ENCODE measurements at places on chromosomes 2 and 18.
A peak's percentile ranks its signal among the peaks of the same experiment; 100 is the strongest.

DNA sequence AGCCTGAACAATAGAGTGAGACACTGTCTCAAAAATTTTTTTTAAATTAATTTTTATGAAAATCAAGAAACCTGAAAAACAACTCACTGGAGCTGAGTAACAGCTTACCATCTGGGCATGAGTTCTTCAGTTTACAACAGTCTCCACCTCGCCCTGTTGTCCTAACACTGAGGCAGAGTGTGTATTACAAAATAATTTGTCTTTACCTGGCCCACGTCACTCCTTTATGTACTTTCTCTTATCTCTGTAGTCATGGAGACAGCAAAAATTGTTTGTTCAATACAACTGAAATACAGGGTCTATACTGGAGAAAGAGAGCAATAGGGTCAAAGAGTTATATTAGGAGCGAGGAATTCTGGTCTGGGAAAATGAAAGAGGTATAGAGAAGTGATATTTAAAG lies 48.1 kb downstream of the CYTIP start:
- no peak for DNase-seq

DNA sequence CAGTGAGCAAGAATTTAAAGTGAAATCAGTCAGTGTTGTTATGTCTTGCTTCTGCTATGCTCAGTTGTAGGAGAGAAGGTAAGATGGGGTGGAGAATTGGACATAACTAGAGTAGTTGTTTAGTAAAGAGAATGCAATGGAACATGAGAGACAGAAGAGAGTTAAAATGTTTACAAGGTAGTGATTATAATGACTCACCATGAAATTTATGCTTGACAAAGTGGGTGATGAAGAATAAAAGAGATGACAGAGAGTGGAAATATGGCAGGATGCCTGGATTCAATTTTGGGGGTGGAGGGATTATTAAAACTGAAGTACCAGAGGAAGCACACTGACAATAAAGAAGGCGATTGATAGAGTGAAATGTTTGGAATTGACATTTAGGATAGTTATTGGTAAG lies 10.6 kb downstream of the SCG2 start:
- no peak for DNase-seq

GRCh38 chr2:30266051-30266621 lies 34.8 kb downstream of the LBH start:
- DNase-seq, result peak; percentile 52

DNA sequence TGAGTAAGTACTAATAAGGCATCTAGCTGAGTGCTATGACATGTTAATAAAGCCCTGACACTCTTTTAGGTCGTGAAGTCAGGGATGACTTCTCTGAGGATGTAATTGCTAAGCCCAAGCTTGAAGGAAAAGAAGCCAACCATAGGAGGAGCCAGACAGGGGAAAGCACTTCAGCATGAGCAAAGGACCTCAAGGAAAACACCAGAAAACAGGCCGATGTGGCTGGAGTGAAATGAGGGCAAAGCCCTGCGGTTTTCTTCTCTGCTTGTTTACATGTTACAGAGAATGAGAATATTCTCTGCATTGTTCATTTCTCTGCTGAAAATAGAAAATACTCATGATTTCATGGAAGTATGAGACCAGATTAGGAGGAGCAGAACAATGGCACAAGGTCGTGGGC lies 112.5 kb upstream of the ARHGAP28 start:
- peak; percentile 4 for DNase-seq

DNA sequence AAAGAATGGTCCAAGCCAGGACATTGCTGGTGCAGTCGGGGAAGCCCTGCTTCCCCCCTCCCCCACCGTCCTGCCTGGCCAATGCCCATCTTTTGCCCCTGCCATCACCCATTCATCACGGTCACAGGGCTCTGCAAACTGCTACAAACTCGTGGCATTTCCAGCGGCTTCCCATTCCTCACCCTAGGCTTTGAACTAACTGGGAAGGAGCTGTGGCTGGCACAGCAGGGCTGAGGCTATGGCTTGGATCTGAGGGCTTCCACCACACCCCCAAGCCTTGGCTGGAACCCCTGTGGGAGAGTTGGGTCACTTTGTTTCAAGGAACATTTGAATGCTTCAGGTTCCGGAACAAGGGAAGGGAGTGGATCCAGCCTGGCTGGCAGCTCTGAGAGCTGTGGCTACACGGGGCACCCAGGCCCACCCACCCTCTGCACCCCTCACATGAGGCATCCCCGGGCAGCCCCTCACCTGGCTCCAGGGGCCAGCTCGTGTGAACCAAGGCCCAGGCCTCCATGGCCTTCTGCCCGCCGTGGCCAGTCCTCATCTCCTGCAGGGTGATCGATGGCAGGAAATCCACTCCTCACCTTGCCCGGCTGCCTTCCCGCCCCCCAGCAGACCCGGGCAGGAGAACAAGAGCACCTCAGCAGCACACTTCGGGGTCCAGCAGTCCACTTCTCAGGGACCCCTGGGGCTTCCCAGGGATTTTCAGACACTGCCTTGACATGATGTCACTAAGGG lies 58.8 kb upstream of the OTOS start:
- DNase-seq, result no peak

- no peak for DNase-seq
Observed at GRCh38 chr2:12363138-12363537, 353.6 kb upstream of the TRIB2 start.

DNA sequence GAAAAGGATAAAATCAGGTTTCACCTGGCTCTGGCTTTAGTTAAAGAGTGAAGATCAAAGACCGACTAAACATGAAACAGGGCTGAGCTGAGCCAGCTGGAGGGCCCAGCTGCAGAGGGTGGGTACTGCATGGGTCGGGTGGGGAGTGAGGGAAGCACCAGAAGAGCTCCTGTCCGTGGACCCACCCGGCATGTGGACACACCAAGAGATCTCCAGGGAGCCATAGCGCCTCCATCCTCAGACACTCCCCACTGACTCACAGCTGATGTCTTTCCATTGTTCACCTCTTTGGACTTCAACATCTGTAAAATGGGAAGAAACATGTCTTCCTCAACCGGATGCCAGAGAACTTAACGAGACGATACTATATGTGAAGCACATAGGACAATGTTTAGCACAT lies 178.3 kb upstream of the KLHL29 start:
- DNase-seq, result no peak

- no peak for DNase-seq
Observed at GRCh38 chr18:77146249-77147080, 13.9 kb upstream of the MBP start.

DNA sequence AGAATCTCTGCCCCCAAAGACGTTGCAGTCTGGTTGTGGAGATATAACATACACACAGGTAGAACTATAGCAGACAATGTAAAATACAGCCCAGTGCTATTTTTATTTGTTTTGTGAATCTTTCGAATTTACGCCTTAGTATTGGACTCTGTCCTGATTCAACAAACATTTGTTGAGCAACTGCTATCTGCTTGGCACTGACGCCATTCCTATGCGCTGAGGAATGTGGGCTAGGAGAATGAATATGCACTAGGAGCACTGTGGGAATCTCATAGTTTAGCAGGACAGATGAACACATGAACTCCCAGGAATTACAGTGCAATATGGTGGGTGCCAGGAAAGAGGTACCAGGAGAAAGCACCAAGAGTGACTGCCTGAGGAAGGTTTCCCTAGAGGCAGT lies 181.7 kb upstream of the SIX3 start:
- DNase-seq, result no peak

- no peak for DNase-seq
Observed at GRCh38 chr2:72934683-72935610, 17.6 kb downstream of the EMX1 start.

DNA sequence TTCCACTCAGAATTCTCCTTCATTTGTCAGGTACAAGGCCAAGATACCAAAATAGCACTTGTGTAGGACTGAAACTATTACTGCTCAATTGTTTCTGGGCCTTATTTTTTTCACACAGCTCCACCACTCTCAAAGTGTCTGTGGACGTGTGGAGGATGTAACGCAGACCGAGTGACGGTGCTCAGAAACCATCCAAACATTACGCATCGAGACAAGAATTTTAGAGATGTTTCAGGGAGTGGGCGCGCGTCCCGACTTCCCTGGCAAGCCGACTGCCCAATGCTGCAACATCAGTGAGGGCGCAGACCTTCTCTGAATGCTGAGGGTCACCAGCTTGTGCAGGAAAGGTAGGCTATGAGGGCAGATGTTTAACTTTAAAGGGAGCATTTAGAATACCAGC lies 108.4 kb downstream of the GATA6 start:
- DNase-seq, result no peak
